Hematopoietic multipotent progenitor cell treated with erythropoietin and hydrocortisone succinate and interleukin-3 and kit ligand, for 8 days (in vitro differentiated cells): ENCODE measurements at places on chromosomes 13 and 19.
A peak's percentile ranks its signal among the peaks of the same experiment; 100 is the strongest.

DNA sequence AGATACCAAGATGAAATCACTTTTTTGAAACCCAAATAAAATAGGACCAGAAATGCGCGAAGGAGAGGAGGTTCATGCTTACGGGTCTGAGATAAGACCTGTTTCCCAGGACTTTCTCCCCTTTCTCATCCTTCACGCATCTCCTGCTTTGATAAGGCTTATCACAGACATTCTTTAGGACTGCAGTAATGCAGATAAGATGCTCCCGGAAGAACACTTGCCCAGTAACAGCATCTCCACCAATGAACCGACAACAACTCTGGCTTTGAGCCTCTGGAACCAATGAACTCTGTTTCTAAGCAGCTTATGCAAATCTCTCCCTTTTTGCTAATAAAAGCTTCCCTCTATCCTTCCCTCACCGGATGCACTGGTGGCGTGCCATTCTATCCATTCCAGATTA, 783.4 kb upstream of the ARGLU1 start:
- no peak for DNase-seq

DNA sequence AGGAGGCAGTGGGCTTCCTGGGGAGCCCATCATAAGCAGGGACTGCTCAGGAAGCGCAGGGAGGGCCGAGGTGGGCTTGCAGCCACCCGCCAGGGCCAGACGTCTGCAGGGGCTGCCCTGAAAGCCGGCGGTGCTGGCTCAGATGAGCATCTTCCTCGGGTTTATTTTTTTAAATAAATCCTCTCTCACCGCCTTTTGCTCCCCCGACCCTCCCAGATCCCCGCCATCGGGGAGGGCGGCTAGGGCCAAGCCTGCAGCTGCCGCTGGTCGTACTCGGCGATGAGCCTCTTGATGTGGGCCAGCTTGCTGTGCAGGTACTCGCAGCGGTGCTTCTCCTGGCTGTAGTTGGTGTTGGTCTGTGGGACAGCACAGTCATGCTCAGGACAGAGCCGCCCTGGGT, 6.6 kb upstream of the ISYNA1 start:
- DNase-seq = no peak

- DNase-seq = no peak
Observed at GRCh38 chr13:41681587-41681986, 224.2 kb downstream of the RGCC start.

- DNase-seq = no peak
Observed at GRCh38 chr13:76516013-76516412, 370.2 kb downstream of the KCTD12 start.

DNA sequence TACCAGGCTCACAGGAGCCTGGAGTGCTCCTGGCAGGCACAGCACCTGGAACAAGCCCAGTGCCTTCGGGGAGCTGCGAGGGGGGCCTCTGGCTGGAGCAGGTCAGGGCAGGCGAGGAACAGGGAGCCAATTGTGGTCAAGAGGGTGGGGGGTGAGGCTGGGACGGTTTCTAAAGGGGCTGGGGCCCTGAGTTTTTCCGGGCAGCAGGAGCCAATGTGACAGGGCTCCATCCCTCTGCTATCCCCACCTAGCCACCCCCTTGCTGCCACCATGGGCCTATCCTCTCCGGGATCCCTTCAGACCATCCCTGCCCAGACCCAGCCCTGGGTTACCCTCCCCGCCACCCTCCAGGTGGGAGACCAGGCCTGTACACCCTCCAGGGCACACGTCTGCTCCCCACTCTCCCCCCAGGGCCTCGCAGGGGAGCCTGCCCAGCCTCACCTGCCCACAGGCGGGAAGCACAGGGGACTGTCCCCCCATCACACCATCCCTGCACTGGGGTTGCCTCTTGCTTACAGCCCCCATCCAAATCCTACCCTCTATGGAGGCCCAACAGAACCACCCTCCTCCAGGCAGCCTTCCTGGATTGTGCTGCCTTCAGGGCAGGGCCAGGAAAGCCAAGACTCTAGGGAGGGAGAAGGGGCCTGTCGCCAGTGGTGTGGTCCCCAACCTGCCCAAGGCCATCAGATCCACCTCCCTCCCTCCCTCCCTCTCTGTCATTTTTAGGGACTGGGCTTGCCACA, 121.0 kb downstream of the URI1 start:
- DNase-seq = no peak

DNA sequence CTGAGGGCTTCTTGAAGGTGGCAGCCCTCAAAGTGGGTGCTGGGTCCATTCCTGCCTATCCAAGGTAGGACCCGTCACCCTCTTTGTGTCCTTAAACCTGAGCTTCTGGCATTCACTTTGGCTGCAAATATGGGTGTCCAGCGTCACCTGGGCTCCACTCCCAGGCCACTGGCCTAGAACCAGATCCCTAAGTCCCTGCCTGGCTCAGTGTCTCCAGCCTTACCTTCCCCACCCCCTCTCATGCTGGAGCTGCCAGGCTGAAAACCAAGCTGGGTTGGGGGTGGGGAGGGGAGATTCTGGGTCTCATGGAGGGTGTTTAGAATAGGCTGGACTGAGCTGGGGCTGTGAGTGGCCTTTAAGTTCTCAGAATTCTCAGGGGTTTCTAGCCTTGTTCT, 12.4 kb downstream of the PDE4A start:
- DNase-seq = no peak

GRCh38 chr19:19025861-19026260, 7.5 kb downstream of the SUGP2 start:
- no peak for DNase-seq

DNA sequence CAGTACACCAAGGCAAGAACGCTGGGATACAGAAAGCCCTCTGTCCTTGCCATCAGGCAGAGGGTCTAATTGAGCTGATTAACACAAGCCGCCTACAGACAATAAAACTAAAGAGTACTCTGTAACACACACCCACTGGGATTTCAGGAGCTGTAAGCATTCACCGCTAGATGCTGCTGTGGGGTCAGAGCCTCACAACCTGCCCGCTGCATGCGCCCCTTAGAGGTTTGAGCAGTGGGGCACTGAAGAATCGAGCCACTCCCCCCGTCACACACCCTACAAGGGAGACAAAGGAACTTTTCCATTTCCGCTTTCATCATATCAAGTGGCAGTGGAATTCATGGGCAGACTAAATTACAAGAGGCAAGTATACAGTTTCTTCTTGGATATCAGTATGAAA, 1080.6 kb downstream of the PCDH17 start:
- DNase-seq = no peak

GRCh38 chr19:15635016-15635805, 5.5 kb upstream of the CYP4F3 start:
- DNase-seq = no peak

GRCh38 chr13:36512771-36513170, 80.5 kb downstream of the CCNA1 start:
- no peak for DNase-seq

- DNase-seq = no peak
Observed at GRCh38 chr13:91417660-91418325, 19.4 kb downstream of the GPC5 start.

GRCh38 chr13:28659621-28659970, 666 bp downstream of the POMP start:
- DNase-seq = peak; percentile 49

- DNase-seq = no peak
Observed at GRCh38 chr13:86681223-86681622, 882.0 kb upstream of the SLITRK6 start.

GRCh38 chr13:91347202-91347995, at the start of gene MIR17HG:
Gene MIR17HG, plus strand, starts transcription at chr13:91347687.
- DNase-seq = peak; percentile 92

DNA sequence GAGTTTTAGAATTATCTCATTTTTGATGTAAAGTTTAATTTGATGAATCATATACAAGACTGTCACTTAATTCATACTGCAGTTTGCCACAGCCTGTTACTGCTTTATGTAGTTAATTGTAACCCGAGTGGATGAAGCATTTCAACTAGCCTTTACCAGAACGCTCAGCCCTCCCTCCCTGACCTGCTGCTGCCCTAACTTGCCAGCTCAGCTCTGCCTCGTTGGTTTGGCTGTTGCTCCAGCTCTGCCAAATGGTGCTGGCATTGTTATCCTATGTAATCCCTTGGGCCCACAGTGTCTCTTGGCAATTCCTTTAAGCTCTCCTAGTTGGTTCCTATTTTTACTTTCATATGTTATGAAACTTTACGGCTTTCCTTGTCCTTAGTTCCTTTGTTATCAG, 113.3 kb downstream of the LMO7 start:
- no peak for DNase-seq

DNA sequence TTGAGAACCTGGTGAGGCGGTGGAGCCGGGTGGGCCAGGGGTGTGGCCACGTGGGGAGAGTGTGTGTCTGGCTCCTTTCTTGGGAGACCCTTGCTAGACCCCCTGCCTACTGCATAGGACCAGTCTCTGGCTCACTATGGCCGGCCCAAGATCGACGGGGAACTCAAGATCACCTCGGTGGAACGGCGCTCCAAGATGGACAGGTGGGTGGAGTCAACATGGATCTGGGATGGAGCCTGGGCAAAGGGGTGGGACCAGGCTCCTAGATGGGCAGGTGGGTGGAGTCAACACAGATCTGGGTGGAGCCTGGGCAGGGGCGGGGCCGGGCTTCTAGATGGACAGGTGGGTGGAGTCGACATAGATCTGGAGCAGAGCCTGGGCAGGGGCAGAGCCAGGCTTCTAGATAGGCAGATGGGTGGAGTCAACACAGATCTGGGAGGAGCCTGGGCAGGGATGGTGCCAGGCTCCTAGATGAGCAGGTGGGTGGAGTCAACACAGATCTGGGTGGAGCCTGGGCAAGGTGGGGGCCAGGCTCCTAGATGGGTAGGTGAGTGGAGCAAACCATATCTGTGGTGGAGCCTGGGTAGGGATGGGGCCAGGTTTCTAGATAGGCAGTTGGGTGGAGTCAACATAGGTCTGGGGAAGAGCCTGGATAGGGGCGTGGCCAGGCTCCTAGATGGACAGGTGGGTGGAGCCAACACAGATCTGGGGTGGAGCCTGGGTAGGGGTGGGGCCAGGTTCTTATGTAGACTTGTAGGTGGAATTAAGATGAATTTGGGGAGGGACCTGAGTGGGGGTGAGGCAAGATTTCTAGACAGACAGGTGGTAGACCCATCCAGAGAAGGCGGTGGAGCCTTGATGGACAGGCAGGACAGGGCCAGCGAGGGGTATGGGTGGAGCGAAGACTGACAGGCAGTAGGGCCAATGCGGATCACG, 56.5 kb downstream of the VAV1 start:
- DNase-seq = peak; percentile 86

DNA sequence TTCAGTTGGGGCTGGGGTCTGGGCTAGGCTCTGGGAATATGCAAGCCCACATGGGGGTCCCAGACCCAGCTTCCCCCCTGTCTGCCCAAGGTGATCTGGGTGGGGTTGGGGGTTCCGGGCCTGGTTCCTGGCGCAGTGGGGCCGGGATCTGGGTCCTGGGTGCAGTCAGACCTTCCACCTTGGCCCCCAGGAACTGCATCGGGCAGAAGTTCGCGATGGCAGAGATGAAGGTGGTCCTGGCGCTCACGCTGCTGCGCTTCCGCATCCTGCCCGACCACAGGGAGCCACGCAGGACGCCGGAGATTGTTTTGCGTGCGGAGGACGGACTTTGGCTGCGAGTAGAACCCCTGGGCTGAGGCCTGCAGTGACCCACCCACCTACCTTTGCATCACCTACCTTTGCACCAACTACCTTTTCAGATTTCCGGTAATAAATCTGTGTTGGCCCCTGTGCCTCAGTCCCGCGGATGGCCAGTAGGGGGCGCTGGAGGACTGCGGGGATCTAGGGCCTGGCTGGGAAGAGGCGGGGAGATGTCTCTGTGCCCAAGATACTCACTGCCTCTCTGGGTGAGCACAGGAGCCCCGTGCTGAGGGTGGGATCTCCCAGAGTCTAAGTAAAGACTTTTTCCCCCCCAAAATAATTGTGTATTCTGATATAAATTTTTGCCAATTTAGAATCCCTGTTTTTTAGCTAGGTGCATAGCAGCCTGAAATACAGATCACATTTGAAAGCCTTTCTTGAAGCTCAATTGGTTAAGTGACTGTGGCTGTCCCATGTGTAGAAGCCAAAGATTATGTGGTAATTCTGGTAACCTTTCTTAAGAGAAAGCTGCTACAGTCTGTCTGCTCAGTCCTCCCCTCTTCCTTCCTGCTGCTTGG, 11.5 kb upstream of the CYP4F3 start:
- DNase-seq = peak; percentile 76

- no peak for DNase-seq
Observed at GRCh38 chr13:46385946-46386345, 1.1 kb downstream of the RUBCNL start.

DNA sequence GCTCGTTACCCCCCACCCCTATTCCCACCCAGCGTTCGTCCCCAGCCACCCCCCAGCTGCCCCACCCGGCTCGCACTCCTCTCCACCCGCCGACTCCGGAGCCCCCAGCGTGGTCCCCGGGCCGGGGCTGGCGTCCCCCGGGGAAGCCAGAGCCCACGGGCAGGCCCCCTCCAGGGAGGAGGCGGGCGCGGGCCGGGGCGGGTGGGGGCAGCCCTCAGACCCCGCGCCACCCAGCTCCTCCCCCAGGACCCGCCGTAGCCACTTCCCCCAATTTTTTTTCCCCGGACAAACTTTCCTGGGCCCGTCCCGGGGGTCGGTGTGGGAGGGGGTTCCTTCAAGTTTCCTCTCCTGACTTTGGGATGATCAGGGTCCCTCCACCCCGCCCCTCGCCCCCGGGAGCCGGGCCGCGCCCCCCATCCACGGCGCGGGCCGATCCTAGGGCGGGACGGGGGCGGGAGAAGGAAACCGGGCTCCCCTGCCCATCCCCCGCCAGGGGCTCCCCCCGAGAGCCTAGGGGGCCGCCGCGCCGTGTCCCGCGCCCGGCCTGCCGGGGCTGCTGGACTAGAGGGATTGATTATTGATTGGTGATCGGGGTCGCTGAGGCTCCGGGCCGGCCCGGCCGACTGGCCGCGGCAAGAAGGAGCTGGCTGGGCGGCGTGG, 927 bp upstream of the TSHZ3 start:
- no peak for DNase-seq

DNA sequence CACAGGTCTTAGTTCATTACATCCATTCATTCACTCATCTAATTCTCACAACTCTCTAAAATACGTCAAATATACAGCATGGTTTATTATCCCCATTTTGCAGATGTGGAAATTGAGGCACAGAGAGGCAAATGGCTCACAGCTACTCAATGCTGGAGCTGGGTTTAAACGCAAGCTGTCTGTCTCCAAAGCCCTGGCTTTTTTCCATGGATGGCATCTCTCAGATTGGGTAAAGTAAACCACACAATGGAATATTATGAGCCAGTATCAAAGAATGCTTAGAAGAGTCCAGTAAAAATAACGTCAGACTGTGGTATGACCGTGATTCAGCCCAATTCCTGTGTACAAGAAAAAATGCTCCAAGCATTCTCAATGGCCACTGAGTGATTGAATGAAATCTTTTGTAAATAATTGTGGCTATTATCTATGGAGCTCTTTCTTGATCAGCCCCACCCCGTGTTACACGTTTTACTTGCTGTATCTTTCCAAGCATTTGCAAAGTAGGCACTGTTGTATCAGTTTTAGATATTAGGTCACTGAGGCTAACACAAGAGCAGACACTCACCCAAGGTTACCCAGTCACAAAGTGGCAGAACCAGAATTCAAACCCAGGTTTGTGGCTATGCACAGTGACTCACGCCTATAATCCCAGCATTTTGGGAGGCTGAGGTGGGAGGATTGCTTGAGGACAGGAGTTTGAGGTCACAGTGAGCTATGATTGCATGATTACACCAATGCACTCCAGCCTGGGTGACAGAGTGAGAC, 5.5 kb upstream of the ACP7 start:
- no peak for DNase-seq

GRCh38 chr13:105346141-105346775, 1189.2 kb downstream of the EFNB2 start:
- DNase-seq = no peak

GRCh38 chr13:32036126-32036695, 4.6 kb downstream of the FRY start:
- peak; percentile 9 for DNase-seq
